ENCODE measurements at places on chromosomes 3 and 15.

DNA sequence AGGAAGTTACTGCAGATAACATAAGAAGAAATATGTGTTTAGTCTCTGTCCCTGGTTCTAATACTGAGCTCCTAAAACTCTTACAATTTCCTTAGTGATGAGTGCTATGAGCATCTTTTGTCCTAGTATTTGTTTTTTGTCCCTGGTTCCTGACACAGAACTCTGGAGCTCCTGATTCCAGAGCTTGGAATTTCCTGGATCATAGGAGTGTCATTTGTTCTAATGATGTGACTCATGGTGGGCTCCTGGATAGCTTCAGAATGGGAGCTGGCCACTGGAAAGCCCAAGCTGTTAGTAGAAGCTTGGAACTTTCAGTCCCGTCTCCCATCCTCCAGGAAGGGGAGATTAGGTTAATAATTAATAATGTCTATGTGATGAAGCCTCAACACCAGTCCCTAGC is 98.2 kb downstream of the CNTN6 start:
- DNase-seq = no peak

DNA sequence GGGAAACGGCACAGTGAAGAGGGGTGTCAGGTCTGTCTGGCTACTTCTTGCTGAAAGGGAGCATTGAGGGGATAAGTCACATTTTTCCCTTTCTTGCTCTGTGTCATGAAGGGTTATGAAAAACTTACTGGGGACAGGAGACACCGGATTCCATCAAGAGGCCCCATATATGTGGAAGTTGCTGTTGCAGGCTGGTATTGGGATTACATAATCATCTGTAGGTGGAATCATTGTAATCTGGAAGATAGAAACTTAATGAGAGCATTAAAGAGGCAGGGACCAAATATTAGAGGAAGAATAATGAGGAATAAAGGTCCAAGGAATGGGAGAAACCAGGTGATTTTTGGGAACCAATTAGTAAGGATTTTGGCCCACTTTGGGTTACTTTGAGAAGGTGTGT is 4.2 kb upstream of the TCAIM start:
- DNase-seq = no peak

DNA sequence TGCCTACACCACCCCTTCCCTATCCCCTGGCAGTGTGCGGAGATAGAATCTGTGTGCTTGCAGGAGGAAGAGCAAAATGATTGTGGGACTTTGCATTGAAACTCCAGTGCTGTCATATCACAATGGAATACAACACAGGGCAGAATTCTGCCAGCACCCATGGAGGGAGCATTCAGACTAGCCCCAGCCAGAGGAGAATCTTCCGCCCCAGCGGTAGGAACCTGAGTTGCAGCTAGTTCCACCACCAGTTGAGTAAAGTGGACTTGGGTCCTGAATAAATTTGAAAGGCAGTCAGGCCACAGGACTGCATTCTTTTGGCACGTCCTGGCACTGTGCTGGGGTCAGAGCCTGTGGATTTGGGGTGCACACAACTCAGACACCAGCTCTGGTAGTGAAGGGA is 27.5 kb downstream of the NCBP2 start:
- no peak for DNase-seq

- no peak for DNase-seq
Measured at GRCh38 chr3:9955611-9956352, 3.6 kb upstream of the PRRT3 start.

- DNase-seq = no peak
Measured at GRCh38 chr3:181626036-181626435, 85.7 kb upstream of the SOX2 start.

DNA sequence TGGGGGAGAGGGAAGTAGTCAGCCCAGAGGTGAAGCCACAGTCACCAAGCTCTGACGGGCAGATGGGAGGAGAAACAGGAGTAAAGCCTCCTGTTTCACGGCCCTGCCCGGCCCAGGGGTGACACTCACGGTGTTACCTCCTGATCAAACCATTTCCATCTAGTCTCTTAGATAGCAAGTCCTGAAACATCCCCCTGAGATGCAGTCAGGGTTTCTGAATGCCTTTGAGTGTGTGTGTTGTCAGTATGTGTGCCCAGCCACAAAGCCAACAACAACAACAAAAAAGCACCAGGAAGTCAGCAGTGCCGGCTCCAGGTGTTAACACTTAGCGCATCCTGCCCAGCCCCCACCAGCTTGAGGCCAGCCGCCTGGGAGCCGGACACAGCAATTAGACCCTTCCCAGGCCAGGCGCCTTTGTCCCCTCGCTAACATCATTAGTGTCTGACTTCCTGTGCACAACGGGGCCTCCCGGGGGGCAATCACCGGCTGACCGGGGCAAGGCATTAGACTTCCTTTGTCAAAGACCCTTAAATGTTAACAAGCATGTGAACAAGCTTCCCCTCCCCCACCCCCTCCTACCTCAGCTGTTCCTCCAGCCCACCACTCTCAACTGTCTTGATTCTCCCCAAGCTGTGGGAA is 34.5 kb downstream of the IL17RD start:
- no peak for DNase-seq

DNA sequence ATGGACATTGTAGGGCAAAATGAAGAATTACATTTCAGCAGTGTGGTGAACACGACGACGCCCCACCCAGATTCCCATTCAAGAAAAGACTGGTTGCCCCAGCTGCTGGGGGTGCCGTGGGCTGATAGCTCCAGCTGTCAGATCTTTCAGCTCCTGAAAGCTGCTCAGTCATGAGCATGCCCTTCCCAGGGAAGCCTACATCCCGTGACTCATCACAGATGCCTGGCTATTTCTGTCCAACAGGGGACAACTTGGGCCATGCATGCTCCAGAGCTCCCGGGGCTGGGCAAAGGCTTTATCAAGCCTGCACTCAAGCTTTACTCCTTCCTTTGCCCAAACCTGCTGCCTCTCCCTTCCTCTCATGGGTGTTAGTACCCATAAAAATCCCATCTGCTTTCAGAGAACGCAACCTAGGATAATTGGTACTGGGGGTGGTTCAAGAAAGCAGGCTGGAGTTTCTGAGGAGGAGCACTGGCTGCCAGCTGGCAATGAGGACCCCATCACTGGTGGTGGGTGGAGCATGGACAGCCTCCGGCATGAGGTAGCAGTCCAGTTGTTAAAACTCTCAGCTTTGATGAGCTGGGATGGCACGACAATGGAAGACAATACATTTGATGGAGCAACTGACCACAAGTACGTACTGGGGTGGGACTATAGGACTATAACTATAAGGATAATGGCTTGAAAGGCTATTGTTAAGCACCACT is 16.4 kb upstream of the ST8SIA2 start:
- no peak for DNase-seq
